ENCODE measurements at places on chromosomes 5 and 9.
A peak's percentile ranks its signal among the peaks of the same experiment; 100 is the strongest.

DNA sequence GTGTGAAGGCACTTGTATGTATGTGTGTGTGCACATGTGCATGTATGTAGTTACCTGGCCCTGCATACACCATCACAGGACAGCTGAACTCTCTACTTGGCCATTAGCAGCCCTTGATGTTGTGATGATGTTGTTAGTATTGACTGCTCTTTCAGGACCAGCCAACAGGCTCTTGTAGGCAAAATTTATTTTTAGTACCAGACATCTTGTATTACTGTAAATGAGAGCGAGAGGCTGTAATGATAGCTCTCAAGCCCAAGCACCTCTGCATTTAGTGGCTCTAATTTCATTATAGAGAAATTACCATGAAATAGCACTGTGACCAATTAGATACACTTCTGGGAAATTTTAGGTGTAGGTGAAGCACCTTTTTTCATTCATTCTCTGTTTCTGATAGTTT is 158.0 kb downstream of the SMARCA2 start:
- no peak for DNase-seq

- DNase-seq = no peak
Measured at GRCh38 chr5:40334242-40334635, 345.5 kb upstream of the PTGER4 start.

DNA sequence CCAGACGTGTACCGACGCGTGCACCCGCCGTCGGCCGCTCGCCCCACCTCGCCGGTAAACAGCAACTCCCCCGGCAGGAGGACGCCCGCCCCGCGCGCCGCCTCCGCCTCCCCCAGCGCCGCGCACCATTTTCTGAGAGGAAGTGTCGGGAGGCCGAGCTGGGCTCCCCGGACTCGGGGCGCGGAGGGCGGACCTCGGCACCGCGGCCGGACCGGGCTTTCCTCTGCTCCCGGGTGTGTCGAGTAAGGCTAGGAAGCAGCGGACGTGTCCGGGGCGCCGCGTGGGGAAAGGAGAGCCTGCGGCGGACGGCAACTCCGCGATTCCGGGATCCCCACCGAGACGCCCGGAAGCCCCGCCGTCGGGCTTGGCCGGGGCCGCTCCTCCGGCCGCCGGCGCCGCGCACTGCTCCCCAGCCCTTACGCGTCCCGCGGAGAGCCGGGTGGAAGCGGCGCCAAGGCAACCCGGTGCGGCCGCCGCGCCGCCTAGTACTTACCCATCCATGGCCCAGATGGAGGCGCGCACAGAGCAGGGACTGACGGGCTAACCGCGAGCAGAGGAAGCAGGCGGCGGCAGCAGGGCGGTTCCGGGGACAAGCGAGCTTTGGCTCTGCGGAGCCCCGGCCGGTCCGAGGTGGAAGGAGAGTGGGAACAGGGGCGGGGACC is at the start of gene PTBP3:
TSS of gene PTBP3 (minus strand) at position 643 of the 662 bp plus-strand sequence. CDS start 35,754 bp downstream, outside the sequence.
- DNase-seq = peak; percentile 74

GRCh38 chr9:129865668-129866320 is 30.5 kb downstream of the USP20 start:
- no peak for DNase-seq

DNA sequence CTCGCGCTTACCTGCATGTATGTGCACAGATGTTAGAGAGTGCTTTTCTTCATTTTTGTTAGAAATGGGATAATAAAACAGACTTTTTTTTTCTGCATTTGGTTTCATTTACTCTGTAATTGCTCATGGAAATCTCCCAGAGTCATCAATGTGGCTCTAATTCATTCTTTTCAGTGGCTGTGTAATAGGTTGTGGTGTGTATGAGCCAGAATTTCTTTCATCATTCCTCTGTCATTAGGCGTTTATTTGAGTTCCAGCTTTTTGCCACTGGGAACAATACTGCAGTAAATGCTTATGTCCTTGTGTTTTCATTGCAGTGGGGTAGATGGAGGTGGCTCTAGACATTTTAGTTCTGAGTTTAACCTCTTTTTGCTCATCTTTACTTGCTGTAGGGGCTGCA is 118.9 kb downstream of the NXNL2 start:
- DNase-seq = no peak

- no peak for DNase-seq
Measured at GRCh38 chr5:151056379-151057325, 24.2 kb downstream of the TNIP1 start.

DNA sequence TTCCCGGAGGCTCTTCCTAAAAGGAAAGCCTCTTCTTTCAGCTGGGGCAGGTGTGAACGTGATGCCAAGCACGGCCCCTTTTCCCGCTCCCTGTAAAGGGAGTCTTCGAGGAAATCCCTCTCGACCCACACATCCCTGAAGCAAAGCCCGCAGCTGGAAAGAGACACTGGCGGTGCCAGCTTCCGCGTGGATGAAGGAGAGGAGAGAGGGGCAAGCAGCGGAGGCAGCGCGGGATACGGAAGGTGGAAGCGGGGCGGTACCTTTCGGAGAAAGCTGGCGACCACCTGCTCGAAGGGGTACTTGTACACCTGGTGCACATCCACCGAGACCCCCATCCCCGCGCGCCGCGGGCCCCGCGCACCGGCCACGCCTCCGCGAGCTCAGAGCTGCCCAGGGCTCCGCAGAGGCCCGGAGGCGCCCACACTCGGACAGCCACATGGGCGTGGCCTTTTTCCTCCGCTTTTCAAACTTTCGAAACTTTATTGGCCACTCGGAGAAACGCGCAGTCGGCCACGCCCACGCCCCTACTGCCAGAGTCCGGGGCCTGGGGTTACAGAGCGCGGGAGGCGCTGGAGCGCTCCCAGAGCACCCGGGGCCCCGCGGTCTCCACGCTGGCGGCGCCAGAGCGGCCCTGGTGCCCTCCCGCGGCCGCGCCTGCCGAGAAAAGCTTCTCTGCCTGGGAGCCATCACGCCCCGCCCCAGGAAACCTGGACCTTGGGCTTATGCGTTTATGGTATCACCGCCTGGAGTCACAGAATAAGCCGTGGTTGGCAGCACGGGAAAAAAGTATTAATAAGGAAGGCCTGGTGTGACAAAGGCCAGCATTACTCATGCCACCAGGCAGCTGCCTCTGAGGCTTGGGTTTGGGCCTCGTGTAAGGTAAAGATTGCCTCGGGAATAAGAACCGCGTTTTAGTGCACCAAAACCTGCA is at the start of gene PRELID2:
TSS of gene PRELID2 (minus strand) at position 426 of the 931 bp plus-strand sequence. CDS start at position 335, 91 bp downstream.
- DNase-seq = peak; percentile 11

- no peak for DNase-seq
Measured at GRCh38 chr5:30592833-30593232, 600.7 kb upstream of the CDH6 start.

DNA sequence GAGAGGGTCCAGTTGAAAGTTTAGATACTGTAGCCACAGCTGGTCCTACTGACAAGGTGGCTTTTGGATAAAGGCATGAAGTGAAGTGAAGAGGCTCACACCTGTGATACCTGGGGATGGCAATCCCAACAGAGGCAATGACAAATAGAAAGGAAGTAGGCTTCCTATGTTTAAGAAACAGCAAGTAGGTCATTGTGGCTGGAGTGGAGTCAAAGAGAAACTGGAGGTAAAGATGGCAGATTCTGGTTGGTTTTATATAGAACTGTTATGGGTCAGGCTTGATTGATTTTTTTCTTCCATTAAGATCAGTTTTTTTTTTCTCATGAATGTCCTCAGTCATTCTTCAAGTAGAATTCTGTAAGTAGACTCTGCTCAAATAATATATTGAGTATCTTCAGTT is 79.5 kb downstream of the ANXA1 start:
- DNase-seq = no peak

- no peak for DNase-seq
Measured at GRCh38 chr5:68440651-68441050, 225.1 kb downstream of the PIK3R1 start.

- DNase-seq = no peak
Measured at GRCh38 chr5:1292846-1293415, 1.9 kb downstream of the TERT start.

DNA sequence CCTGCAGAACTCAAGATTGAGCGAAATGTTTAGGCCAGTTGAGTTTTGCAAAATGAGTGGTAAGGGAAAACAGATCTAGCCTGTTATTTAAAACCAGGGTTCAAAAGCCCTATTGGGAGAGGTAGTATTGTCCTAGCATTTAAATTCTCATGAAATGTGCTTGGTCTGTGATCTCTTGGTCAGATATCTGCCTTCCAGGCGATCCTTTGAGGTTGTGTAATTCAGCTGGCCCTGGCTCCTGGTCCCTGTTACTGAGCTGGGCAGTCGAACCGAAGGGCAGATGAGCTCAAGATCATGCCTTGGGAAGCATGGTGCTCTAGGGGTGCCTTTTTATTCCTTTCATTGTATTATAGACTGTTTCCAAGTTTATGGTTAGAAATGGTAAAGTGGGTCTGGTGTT is 14.4 kb downstream of the SAP30L start:
- no peak for DNase-seq

DNA sequence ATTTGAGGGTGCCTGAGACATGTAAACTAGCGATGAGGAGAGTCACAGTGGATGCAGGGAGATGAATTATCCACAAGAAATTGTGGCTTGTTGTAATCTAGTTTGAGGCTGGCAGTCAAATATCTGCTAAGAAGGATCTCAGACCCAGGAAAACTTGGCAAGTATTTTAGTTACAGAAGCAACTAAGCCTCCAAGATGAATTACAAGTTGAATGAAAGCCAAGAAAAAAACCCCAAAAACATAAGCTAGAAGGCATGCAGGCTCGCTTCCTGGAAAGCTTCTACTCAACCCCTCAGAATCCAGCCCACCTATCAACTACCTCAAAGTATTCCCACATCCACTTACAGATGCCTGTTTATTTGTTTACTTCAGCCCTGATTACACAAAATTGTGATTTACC is 696.9 kb downstream of the MAT2B start:
- no peak for DNase-seq

DNA sequence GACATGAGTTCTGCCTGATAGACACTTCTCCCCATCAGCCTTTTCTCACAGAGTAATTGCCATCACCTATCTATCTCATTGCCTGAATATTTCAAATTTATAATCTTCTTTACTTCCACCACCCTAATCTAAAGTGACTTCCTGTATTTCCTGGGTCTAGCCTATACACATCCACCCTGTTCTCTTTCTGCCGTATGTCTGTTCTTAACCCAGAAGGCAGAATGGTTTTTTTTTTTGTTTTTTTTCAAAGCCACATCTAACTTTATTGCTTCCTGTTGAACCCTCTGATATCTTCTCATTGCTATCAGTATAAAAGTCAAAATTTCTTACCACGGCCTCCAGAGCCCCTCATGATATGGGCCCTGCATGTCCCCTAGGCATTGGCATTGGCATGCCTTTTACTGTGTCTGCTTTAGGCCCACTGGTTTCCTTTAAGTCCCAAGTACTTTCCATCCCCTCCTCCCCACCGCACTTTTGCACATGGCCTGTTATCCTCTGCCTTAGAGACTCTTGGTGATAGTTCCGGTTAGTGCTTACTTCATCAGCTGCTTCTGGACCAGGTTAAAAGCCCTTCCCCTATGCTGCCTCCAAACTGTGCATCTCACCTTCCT is 159.9 kb downstream of the MAN2A1 start:
- no peak for DNase-seq

DNA sequence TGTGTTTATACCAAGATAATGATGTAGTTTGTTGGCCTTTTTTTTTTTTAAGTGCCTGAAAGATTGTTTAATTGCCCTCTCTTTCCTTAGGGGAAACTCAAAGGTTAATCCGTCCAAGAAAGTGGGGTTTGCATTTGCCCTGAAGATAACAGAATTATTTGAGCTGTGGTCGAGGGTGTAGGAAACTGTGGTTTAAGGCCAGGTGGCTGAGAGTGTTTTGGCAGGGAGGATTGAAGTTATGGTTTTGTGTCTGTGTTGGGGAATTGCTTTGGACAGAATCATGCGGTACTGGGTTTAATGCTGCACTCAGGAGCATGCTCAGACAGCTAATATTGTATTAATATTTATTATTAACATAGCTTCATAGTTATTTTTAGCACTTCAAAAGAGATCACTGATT is 509.8 kb downstream of the EBF1 start:
- DNase-seq = no peak

- no peak for DNase-seq
Measured at GRCh38 chr9:89525446-89526374, 27.8 kb upstream of the SEMA4D start.

- no peak for DNase-seq
Measured at GRCh38 chr9:108410161-108410560, 445.6 kb downstream of the ACTL7B start.

DNA sequence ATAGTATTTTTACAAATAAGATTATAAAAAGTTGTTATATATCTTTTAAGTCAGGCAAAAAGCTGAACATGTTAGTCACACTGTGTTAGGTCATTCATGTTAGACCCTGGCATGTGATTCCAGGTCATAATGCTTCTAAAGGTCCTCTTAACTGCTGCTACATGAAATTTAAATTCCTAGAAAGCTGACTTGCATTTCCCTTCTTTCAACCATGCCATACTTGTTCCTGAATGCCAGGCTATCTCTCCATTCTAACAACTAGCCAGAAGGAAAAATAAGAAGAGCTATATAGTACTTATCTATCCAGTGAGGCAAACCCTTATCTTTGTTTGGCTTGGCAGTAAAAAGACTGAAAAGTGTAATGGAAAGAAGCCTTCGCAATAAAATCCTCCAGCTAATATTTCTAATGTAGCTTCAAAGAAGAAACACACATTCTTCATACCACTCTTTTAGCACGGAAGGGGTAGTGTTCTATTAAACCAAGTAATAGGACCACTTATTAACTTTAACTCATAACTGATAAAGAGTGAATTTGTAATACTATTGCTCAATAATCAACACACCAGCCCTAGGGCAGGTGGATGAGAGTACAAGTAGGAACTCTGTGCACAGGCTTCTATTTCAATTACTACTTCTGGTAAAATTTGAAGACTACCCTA is 310.2 kb downstream of the PDE4D start:
- DNase-seq = no peak

DNA sequence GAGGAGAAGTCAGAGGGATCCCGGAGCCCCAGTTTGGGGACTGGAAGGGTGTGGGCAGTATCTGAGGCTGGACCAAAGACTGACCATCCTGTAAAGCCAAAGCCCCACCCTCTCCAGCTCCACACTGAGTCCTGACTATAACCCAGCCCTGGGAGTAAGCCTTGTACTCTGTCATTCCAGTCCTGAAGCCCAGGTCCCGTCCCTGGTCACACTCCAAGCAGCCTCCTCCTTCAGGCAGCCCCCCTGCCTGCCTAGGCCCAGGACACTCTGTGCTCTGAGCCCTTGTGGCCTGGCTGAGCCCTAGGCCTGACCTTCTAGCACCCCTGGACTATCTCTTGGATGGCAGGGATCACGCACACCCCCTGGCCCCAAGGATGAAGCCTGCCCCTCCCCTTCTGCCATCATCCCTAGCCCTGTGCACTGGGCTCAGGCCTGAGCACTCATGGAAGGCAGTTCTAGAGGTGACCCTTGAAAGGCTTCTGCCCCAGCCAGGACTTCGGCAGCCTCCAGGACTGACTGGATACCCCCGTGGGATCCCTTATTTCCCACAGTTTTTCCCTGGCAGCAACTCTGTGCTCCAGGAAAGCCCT is 28.0 kb upstream of the ENHO start:
- DNase-seq = no peak
